ENCODE measurements at places on chromosomes 1 and 21.

- DNase-seq, result no peak
Observed at GRCh38 chr1:107263291-107263915, 122.6 kb downstream of the NTNG1 start.

DNA sequence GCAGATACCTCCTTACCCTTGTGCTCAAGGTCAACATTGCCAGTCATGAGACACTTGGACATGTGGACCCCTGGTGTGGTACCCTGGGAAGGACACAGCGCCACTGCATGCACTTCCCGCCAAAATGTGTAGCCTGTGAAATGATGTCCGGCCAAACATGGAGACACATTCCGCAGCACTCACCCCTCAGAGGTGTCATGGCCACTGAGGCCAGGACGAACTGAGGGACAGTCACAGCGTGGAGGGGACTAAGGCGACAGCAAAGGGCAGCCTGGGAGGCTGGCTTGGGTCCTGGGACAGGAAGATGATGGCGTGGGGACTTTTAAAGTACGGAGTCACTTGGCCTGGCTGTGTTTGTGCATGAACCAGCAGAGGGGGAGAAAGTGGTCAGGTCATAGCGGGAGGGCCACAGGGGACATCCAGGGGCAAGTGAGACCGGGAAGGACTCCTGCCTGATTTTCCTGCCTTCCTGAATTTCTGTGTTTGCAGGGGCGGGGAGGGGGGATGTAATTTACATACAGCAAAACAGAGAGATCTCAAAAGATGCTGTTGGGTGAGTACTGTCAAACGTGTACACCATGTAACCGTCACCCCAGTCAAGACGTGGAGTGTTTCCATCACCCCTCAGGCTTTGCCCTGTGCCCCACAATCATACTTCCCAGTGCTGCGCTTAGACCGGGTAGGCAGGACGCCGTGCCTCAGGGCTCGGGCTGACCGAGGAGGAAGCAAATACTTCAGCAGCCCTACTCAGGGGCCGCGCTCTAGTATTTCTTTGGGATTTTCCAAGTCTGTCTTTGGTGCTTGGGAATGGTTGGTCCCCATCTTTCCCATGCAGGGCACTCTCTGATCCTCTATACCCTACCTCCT, 45.2 kb downstream of the WDR4 start:
- no peak for DNase-seq

DNA sequence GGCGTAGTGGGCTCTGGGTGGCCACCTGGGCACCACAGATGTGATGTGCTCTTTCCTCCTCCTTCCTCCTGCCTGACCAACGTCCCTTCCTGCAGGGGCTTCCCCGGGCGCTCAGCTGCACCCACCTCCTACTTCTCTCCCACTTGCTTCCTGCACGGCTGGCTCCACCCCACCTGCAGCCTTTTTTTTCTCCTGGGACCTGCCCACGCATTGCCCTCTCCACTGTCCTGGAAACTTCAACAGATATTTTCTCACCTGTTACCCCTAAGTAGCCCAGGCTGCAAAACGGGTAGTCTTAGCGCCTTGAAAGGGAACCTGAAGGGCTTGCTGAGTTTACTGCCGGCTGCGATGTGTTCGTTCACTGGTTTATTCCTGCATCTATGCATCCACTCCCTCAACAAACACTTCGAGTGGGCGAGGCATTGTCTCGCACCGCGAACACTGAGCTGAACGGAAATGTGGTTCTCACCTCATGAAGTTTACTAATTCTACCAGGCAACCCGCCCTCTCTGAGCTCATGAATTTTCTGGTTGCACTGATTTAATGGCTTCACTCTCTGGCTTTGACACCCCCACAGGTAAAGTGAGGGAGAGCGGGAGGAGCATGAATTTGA, 23.6 kb downstream of the ZBTB18 start:
- no peak for DNase-seq

GRCh38 chr1:77541162-77541545, 141.3 kb downstream of the ZZZ3 start:
- DNase-seq, result no peak

DNA sequence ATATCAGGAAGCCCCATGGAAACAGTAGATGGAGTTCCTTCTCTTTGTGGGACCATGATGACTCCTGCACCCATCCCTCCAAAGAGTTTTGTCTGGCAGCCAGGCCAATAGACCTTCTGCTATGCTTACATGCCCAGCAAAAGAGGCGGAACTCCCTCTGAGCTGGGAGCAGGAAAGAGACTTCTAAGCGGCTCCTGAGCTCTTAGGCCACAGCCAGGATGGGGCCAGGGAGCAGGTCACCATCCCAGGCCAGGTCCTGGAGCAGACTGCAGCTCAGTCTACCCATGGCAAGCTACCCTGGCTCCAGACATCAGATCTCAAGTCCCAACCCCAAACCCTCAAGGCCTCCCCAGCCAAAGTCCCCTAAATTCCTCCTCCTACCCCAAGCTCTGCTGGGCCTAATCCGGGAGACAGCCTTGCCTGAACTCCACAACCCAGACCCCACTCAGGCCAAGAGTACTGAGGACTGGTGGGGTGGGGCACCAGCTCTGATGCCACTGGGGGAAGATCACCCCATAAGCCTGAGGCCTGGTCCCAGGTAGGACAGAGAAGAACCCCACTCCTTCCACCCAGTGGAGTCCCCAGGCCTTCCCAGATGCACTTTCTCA, 387.9 kb downstream of the MATN1 start:
- DNase-seq, result no peak

All from AG10803 (cell line).